Fibroblast of pulmonary artery (primary cell): ENCODE measurements at places on chromosomes 5 and 9.
A peak's percentile ranks its signal among the peaks of the same experiment; 100 is the strongest.

DNA sequence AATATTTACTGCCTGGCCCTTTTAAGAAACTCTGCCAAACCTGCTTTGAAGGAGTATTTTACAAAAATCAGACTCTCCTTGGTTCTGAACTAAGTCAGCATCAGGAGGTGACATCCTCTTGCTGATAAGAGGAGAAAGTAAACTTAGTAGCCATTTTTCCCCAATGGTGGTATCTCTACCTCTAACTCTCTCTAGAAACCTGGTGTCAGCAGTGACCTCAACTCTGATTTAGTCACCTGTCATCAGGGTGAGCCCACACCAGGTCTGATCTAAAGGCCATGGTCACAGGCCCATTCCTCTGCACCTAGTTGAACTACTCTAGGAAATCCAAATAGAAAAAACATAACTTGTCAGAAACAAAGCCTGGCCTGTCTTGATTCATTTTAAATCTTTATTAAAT is 4.2 kb downstream of the CARNMT1 start:
- DNase-seq = no peak

DNA sequence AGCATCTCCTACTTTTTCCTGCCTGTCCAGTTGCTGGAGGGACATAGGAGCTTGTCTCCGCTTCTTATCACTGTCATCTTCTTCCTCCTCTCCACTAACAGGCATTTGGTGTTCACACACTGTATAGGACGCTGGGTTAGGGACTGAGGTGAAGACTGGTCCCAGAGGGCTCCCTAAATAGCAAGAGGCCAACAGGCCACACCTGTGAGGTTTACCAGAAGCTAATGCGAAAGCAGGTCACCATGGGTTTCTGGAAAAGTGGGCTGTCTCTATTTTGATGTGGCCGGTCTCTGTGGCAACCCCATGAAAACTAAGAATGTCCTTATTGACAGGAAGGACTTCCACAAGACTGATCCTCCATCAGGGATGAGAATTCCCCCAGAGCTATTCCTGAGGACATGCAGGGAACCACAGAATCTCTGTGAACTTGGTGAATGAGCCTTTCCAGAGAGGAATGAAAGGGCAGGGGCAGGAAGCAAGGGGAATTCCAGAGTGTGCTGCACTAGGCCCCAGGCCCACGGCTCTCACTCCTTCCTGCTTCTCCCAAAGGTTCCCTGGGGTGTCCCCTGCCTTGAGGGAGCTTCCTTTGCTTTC is 61.7 kb downstream of the DAP start:
- no peak for DNase-seq

DNA sequence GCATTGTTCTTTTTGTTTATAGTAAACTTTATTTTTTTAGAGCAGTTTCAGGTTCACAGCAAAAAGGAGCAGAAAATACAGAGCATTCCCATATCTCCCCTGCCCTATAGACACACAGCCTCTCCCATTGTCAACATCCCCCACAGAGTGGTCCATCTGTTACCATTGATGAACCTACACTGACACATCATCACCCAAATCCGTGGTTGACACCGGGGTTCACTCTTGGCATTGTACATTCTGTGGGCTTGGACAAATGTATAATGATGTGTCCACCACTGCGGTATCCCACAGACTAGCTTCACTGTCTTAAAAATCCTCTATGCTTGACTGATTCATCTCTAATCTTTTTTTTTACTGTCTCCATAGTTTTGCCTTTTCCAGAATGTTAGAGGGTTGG is 120.7 kb upstream of the SPATA31C2 start:
- no peak for DNase-seq

DNA sequence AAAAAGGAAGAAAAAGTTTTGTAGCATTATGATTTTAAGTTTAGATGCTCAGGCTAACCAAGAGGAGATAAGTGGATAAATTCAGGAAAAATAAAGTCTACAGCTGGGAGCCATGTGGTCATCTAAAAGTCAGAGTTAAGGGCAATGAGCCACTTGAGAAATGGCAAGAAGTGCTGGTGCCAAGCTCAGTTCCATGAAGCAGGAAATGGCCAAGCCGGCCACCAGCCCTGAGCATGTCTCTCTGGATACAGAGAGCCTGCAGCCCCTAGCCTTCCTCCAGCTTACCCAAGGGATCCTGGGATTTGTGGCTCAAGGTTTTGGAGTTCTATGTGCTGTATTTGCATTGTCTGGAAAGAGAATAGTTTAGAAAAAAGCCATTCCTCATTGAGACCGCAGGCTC is 12.2 kb upstream of the S1PR3 start:
- no peak for DNase-seq

DNA sequence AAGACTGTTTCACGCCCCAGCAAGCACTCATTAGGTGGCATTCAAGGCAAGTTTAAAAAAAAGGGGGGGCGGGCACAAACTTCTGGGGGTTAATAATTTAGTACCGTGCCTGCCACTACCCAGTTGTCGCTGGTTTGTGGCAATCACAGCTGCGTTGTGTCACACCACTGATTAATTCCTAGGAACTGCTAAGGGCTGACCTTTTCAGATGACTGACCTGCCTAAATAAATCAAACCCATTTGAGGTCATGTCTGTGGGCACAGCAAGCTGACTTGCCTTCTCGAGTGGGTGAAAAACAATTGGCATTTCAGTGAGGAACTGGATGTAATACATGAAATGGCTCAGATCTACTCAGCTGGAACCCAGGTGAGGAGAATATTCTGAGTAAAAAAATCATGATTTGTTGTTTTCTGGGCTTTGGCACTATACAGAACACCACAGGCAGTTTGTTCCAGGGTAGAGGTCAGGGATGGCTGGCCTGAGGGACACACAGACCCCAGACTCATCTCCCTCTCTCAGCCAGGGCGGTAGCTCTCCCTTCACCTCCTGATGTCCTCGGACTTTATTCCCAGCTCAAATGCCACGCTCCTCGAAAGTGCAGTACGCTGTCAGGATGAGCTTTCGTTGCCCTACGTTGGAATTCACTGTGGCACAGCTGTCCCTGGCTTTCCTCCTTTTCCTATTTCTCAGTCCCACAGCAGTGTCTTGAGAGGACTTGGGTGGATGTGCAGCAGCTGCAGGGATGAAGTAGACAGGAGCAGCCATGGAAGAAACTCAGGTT is 15.5 kb upstream of the MGAT1 start:
- DNase-seq = no peak

GRCh38 chr5:172216345-172216744 is 22.4 kb downstream of the EFCAB9 start:
- no peak for DNase-seq

DNA sequence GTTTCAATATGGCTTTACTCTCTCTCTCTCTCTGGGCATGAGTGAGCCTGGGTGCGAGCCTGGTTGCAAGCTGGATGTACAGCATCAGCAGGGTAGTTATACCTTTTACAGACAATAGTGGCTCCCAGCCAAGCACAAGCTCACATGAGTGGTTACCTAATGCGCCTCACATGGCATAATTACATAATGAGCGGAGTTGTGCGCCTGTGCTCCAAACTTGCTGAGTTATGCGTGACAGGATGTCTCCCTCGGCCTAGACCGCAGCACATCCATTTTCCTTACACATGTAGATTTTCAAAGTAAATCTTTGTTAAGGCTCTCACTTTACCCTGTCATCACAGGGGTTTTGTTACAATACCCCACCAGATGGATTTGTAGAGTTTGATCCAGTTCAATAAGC is 233.5 kb upstream of the WWC1 start:
- DNase-seq = peak; percentile 4

GRCh38 chr5:33268374-33268773 is 172.4 kb upstream of the TARS1 start:
- no peak for DNase-seq

- DNase-seq = no peak
These were observed 3.8 kb upstream of the PDCL start for GRCh38 chr9:122832194-122832593.

- DNase-seq = no peak
These were observed 365.1 kb upstream of the TRPC7 start for GRCh38 chr5:136730426-136730825.

GRCh38 chr5:66174338-66174737 is 30.2 kb downstream of the SREK1 start:
- peak; percentile 65 for DNase-seq

GRCh38 chr9:9951556-9952160 is 661.1 kb downstream of the PTPRD start:
- DNase-seq = no peak

DNA sequence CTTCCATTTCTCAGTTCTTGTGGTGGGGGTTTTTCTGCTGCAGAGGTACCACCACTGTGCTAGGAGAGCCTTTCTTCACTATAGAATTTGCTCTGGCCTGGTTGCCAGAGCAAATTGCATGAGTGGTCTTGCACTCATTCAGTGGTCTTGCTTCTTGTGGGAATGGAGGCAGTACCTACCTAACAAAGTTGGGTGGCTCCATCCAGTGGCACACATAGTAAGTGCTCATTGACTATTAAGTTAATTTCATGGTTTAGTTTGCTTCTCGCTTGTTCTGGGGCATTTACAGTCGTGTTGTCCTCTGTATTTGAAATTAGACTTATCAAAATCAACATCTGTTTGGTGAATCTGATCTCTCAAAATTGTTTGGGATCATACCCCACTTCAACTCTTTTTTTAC is 23.0 kb downstream of the SLC28A3 start:
- no peak for DNase-seq

- DNase-seq = no peak
These were observed 182.6 kb upstream of the TBCA start for GRCh38 chr5:77958642-77959330.

DNA sequence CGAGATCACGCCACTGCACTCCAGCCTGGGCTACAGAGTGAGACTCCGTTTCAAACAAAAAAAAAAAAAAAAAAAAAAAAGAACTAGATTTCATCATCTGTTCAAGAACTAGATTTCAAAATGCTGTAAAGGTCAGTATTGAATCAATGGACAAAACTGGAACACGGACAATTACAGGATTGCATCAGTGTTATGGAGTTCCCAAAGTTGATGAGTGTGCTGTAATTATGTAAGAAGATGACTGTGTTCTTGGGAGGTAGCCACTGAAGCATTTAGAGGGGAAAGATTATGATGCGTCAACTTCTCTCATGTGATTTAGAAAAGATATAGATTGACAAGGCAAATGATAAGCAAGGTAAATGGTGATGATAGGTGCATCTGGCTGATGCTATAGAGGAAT is 6.5 kb downstream of the FAM240B start:
- DNase-seq = peak; percentile 99

DNA sequence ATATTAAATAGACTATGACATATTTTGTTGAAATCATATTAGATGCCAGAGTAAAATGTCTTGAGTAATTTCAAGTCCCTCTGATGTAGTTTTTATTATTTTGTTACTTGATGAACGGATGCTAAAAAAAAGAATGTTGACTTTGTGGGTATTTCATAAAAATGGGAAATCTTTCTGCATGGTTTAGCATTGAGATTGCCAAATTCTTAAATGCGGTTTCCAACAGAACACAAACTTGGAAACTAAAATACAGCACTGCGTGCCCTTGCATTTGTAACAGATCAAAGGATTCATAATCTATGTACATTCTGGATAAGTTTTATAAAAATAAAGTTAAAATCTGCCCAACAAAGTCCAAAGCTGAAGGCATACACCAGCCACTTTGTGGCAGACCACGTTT is 425.5 kb upstream of the DAB2 start:
- DNase-seq = no peak

GRCh38 chr9:37127018-37127417 is 6.6 kb downstream of the ZCCHC7 start:
- DNase-seq = no peak

- DNase-seq = peak; percentile 80
These were observed 11.0 kb upstream of the EXOSC2 start for GRCh38 chr9:130682421-130683121.

DNA sequence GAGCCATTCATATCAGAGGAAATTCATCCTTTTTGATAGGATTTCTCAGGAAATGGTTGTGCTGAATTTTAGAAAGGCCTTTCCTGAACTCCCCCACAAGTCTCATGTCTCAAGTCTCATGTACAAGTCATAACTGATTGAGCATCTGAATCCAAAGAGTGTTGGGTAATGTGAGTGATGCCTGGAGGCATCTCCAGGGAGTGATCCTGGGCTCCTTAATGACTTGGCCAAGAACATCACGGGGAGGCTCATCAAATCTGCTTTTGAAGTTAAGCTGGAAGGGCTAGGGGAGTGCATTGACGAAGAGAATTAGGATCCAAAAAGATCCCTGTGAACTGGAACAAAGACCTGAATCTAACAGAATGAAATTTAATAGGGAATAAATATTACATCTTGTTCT is 79.2 kb downstream of the MAST4 start:
- no peak for DNase-seq

DNA sequence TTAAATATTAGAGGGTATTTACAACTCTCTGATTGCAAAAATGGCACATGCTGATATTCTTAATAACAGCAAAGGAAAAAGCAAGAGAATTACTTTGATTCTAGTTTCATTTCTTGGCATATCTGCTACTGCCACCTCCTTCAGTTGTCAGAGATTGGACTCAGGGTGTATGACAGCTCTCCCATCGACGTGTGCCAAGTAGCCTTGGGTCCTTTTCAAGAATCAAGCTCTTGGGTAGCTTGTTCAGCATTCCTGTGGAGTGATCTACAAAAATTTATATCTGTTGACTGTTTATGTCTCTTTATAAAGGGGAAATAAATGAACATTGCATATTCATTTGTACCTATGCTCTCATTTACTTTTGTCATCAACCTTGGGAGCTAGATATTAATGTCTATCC is 315.6 kb downstream of the PRR16 start:
- DNase-seq = no peak

DNA sequence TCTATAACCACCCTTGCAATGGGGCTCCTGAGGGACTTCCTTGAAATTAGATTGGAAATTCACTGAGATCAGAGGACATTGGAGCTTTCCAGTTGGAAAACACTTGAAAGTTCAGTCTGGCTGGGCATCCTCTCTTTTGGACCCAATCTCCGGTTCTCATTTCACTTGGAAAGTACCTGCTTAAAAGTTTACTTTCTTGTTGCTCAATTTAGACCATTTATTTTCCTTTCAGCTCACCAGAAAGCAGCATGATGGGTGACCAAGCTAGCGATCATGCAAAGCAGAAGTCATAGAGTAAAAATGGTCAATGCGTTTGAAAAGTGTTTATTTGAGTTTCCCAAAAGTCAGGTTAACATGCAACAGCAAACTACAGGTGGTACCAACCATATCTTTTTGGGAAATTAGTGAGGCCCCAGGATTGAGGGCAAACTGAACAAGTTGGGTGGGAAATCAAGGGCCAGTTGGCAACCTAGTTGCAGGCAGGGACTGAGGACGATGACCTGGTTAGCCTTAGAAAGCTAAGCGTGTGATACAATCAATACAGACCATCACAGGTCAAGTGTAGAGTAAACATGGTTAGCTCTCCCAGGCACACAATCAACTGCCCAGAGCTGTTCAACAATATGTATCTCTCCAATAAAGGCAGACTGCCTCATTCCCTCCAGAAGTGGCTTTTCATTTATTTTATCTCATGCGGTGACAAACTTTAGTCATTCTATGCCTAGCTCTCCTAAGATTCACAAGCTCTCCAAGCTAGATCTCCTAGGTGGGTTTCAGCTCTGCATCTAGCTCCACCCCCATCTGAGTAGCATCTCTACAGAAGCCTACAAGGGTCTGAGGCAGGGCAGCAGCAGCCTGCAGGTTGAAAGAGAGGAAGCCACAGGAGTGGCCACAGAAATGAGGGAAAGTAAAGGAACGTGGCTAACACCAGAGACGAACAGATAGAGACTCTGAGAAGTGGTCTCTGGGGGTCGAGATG is 136.9 kb downstream of the UGCG start:
- DNase-seq = no peak
